ENCODE measurements at places on chromosomes 7 and 10. TPM values are rescaled to one million over a fixed set of nuclear protein-coding genes. Genes with fewer than 3 reads are reported as not detected.

The IGF2BP3 gene
- 35.1 TPM for total RNA-seq

The TET1 gene
- total RNA-seq: 4.7 TPM

The SUN3 gene
- not detected for total RNA-seq

The MYPN gene
- 0.33 TPM for total RNA-seq

The SPDYE1 gene
- total RNA-seq: not detected

The CADPS2 gene
- 29.1 TPM for total RNA-seq

The ABCB4 gene
- 4.8 TPM for total RNA-seq

The GNAT3 gene
- total RNA-seq: not detected

The PPP1R17 gene
- not detected for total RNA-seq

The HMX3 gene
- total RNA-seq: not detected

The MSMB gene
- total RNA-seq: not detected

The MRC1 gene
- under 0.01 TPM for total RNA-seq

The GFRA1 gene
- total RNA-seq: 0.15 TPM

The CALD1 gene
- 232 TPM for total RNA-seq

The ODAD2 gene
- under 0.01 TPM for total RNA-seq

The ACBD7 gene
- 0.99 TPM for total RNA-seq

The CALML3 gene
- total RNA-seq: not detected

The VAX1 gene
- not detected for total RNA-seq

The ZMIZ2 gene
- 13.5 TPM for total RNA-seq

The DPYSL4 gene
- 1.3 TPM for total RNA-seq

The NCF1 gene
- total RNA-seq: not detected

The LLCFC1 gene
- not detected for total RNA-seq

The AKR1C2 gene
- 62.1 TPM for total RNA-seq

The SUGCT gene
- total RNA-seq: 8.9 TPM

The GDF10 gene
- 44.9 TPM for total RNA-seq

The RNF133 gene
- 0.73 TPM for total RNA-seq

The CCDC172 gene
- not detected for total RNA-seq

The BEND7 gene
- total RNA-seq: 1.0 TPM

The HOXA7 gene
- not detected for total RNA-seq

The PILRA gene
- total RNA-seq: 0.15 TPM

The CPA2 gene
- not detected for total RNA-seq

The OR9A2 gene
- total RNA-seq: not detected

The ZNF679 gene
- total RNA-seq: not detected

Data from smooth muscle cell of trachea (primary cell).